HuH-7.5 (cell line): ENCODE measurements at places on chromosomes 12 and 14.

DNA sequence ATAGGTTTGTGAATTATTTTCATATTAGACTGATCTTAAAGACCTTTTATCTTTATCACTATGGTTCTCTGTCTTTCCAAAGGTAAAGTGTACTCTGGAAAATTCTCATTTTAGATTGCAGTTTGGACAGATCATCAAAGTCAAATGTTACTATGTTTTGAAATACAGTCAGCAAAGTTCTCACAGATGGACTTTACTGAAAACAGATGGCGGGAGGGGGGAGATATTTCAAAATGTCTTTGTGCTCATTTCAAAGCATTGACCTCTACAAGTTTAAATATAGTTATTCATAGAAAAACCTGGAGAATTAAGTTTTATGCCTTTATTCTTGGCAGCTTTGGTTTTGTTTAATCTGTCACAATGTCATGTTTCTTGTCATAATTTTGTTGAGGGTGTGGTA lies 51.8 kb upstream of the LRTM2 start:
- no peak for DNase-seq

- no peak for DNase-seq
These were observed 53.4 kb upstream of the EVL start for GRCh38 chr14:100011628-100012325.

- DNase-seq = no peak
These were observed 175.9 kb downstream of the NTS start for GRCh38 chr12:86050010-86050409.

GRCh38 chr14:49362916-49363315 lies 223.3 kb downstream of the RPS29 start:
- no peak for DNase-seq
